ENCODE measurements at places on chromosomes 2 and 18. TPM values are rescaled to one million over a fixed set of nuclear protein-coding genes. Genes with fewer than 3 reads are reported as not detected.

GRCh38 chr2:112919086-112919485 is 8.1 kb downstream of the IL37 start:
- H3K36me3 ChIP-seq = no peaks in the 10 kb centered on the region
- peaks cover 29% of the 10 kb centered on the region for H3K27me3 ChIP-seq
- H3K4me1 ChIP-seq = no peaks in the 10 kb centered on the region
- H3K4me3 ChIP-seq = no peak overlapping the region

Gene FOXD4L1
- total RNA-seq = 0.11 TPM

Gene TSPYL6
- total RNA-seq = 0.08 TPM

- no peak overlapping the region for H3K27ac ChIP-seq
- DNase-seq = no peak
- H3K27me3 ChIP-seq = peaks cover 18% of the 10 kb centered on the region
- no peaks in the 10 kb centered on the region for H3K4me1 ChIP-seq
- no peak overlapping the region for H3K4me3 ChIP-seq
- H3K36me3 ChIP-seq = no peaks in the 10 kb centered on the region
These were observed 793.0 kb upstream of the FANCL start for GRCh38 chr2:59034106-59034505.
